Stimulated activated CD8-positive, alpha-beta memory T cell treated with anti-CD3 and anti-CD28 coated beads, Interleukin-7, amount 100 ng/mL, for 1 hour (primary cell): ENCODE measurements at places on chromosomes 1 and 21.

DNA sequence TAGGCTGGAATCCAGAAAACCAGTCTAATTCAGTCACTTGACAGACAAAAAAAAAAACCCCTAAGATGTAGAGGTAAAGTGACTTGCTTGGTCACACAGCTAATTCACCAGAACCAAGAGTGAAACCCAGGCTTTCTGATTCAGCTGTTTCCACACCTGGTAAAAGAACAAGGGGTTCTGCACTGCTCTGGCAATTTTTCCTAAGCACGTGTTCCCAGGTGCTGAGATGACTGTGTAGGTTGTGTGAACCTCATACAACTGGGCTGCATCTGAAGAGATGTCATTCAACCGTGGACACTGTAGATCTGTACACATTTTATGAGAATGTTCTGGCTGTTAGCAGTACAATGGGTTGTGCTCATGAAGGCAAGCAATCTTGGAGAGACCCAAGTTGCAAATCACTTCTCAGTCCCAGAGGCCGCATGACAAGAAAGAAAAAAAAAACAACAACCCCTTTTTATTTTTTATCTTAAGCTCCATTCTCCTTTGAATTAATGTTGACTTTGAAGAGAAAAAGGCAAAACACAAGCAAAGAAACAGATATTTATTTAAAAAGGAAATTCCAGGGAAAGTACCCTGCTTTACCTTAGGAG, 95.4 kb downstream of the INTS7 start:
- DNase-seq, result no peak

DNA sequence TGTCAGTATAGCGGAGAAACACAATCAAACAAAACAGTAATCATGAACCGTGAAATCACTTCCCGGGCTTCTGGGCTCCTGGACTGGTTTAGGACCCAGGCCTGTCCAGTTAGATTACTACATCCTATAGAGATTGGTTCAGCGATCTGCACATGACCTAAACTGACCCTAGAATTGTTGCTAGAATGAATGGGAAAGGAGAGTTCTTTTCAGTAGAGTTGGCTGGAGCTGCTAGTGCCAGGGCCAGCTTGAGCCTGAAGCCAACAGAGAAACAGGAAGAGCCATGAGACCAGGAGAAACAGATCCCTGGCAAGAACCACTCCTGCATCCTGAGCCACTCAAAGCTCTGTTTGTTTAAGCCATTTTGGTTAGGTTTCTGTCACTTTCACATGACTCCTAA, 474.3 kb upstream of the C1orf87 start:
- no peak for DNase-seq

DNA sequence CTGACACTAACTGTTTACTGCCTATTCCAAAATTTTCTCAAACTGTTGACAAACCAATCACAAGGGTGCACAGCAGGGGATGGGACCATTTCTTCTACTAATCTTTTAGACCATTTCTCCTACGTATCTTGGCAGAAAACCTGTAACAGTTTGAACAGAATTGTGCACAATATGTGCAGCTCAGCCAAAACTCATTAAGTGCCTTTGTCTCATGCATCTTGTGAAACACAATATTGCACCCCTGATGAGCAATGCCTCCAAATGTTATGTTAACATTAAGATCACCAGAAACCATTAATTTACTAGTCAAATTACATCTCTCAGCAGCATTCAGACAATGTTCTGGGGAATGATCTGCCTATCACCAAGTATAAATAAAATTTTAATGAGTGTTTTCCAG, 247.5 kb downstream of the NRIP1 start:
- no peak for DNase-seq

DNA sequence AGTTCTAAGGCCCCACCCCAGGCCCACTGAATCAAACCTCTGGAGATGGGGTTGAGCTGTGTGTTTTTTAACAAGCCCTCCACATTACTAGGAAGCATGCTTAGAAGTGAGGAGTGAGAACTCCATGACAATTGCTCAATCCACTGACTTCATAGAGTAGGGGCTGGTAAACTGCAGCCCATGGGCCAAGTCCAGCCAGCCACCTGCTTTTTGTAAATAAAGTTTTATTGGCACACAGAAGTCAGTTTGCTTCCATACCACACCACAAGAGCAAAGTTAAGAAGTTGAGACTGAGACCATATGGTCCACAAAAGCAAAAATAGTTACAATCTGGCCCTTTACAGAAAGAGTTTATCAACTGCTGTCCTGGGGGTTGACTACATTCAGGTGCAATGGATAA, 309.2 kb downstream of the SETD4 start:
- DNase-seq, result no peak

DNA sequence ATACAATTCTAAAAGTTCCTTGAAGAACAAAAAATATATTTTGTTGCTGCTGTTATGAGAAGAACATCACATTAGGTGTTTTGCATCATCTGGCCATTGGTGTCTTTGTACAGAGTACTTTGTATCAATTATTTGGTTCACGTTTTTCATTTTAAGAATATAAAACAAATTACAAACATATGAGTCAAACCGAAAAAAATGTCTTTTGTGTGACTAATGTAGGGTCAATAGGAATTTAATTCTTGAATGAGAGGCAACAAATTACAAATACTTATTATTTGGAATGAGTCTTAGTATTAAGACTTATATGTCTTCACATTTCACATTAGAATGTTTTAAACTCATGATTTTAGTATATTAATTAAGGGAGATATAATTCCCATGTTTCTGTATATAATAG, 54.8 kb downstream of the NR5A2 start:
- DNase-seq, result no peak

- DNase-seq, result no peak
These were observed 65.3 kb downstream of the CAMTA1 start for GRCh38 chr1:6850537-6850936.

DNA sequence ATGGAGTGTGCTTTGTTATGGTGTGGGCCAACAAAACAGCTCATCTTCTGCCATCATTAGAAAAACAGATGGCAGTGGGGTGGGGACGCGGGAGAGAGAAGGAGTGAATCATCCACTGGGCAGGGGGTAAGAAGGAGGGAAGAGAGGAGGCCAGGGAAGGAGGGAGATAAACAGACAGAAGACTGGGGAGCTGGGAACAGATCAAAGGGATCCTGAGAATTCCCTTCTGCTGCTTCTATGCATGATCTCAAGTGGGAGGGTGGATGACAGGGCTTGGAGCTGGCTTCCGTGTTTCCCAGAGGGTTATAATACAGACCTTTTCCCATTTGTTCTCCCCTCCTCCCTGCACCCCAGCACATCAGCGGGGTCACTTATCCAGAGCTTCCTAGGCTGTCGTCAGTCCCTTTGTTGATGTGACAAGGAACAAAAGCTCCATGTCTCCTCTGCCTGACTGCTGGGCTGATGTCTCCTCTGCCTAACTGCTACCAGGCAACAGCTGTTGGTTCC, 338.6 kb downstream of the PAPPA2 start:
- no peak for DNase-seq

GRCh38 chr1:9269721-9270120, 23.0 kb upstream of the SPSB1 start:
- DNase-seq, result no peak

- DNase-seq, result no peak
These were observed 107.8 kb downstream of the EIF4G3 start for GRCh38 chr1:21068937-21069336.

GRCh38 chr1:214547747-214548146, 3.7 kb downstream of the PTPN14 start:
- DNase-seq, result no peak

GRCh38 chr1:161805399-161806197, 39.5 kb downstream of the ATF6 start:
- no peak for DNase-seq

DNA sequence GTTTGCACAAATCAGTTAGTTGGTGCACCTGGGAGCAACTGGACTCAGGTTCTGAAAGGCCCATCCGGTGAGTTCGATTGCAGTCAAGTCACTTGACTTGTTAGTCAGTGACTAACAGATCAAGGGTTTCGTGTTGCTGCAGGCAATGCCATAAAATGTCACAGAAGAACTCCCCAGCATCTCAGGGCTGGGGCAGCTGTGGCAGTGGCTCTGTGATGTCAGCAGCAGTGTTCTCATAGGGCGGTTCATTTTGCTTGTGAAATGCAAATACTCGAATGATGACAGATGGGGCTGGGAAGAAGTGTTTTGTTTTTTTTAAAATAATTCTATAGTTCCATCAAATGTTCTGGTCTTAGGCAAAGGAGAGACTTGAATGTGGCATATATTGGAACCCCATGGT, 287.8 kb downstream of the LMX1A start:
- DNase-seq, result no peak

GRCh38 chr21:20789729-20790500, 208.3 kb upstream of the NCAM2 start:
- no peak for DNase-seq

GRCh38 chr1:34750610-34751009, 4.2 kb upstream of the GJB5 start:
- DNase-seq, result no peak

GRCh38 chr1:179036844-179037465, 11.3 kb downstream of the FAM20B start:
- no peak for DNase-seq

DNA sequence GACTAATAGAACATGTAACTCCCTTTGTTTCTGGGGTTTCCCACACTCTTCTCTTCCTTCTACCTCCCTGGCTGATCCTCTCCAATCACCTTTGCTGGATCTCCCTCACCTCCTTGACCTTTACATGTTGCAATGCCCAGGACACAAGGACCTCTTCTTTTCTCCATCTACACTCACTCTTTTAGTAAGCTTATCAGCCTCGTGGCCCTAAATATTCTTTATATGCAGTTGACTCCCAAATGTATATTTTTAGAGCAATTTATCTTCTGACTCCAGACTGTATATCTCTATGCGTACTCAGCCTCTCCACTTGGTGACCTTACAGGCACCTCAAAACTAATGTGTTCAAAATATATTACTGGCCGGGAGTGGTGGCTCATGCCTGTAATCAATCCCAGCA, 18.4 kb upstream of the CLSPN start:
- DNase-seq, result no peak

DNA sequence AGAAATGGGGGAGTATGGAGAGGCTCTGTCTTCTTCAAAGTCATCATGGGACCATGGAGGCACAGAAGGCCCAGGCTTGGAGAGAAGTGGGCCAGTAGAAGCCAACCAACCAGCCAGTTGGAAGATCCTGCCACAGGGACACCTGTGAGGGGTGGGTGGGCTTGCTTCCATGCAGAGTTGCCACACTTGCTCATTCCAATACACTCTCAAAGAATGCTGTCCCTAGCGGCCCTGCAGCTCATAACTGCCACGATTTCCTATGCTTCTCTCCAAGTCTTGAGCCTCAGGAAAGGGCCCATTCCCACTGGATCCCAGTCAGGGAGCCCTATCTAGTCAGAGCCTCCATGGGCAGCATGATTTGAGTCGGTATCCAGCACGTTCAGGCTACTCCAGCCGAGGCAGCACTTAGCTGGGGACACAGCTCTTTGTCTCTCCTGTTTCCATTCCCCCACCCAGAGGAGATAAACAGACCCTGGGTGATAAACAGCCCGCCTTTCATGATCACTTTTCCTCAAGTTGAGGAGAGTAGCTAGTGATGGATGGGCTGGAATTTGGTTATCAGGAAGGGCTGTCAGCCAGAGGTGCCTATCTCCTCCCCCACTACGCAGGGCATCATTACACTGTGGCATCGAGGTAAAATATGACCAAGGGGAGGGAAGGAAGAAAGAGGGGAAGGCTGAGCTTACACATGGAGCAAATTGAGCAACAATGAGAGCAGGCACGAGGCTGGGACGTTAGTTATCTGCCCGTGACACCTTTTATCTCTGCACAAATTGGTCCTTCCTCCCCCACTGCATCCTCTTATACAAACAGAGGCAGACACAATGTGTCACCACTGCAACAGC, 64.6 kb downstream of the ERI3 start:
- no peak for DNase-seq

DNA sequence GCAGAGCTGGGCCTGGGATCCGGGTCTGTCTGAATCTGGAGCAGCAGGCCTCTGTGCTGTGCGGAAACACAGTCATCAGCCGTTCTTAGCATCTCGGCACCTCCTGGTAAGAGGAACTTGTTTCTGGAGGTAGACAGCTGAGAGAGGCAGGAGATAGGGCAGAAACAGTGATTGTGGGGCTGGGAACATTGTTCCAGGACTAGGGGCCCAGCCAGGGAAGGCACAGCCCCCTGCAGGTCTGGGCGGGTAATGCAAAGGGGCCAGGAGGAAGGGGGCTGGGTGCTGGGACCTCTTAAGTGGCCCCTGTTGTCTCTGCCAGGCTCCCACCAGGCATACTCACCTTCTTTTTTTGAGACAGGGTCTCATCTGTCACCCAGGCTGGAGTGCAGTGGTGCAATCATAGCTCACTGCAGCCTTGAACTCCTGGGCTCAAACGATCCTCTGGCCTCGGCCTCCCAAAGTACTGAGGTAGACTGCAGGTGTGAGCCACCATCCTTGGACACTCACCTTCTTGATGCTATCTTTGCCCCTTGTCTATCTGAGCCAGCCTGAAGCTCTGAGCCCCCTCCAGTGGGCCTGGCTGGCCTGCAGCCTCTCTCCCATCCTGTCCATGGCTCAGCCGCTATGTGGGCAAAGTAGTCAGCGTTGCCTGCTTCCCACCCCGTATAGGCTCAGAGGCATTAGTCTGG, 134.3 kb upstream of the ZBTB40 start:
- no peak for DNase-seq

- DNase-seq, result no peak
These were observed 31.7 kb downstream of the ECE1 start for GRCh38 chr1:21258331-21259134.

GRCh38 chr1:235632506-235633401, 16.8 kb downstream of the GNG4 start:
- DNase-seq, result no peak

DNA sequence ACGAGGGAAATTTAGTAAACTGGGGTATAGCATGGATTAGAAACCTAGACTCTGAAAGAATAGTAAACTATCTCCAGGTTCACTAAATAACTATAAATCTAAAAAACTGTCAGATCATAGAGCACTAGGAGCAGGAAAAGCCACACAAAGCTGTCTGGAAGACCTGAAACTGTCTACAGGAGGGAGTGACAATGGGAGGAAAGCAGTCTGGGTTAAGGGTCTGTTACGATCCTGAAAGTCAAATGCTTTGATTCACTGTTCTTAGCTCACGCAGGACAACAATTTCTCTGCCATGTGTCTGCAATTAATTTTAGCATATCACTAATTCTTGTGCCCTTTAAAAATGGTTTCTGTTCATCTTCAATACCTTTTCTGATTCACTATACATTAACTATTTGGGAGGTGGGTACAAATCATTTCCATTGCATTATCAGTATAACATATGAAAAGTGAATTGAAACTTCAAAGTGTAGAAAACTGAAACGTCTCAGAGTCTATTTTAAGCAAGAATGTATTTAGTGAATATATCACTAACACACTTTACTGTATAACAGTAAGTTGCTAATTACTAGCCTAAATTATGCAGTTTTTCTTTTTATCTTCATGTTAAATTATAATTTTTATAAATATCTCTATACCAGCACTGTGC, 18.4 kb downstream of the CEP170 start:
- no peak for DNase-seq

DNA sequence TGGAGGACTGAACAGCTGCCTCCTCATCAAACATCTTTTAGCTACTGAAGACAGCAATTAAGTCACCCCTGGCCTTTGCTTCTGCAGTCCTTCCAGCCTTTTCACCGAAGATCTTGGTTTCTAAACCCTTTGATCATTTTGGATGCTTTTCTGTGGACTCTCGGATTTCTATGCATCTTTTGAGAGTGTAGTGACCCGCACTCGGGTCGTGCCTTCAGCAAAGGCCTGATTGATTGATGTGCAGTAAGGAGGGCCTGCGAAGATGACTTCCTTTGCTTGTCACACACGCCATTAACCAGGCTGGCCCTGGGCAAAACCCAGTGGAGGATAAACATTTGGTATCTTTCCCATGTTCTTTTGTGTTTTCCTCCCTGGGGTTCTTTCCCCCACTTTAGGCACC, 157.5 kb upstream of the CD34 start:
- no peak for DNase-seq
